ENCODE measurements at places on chromosomes 7 and 10.

DNA sequence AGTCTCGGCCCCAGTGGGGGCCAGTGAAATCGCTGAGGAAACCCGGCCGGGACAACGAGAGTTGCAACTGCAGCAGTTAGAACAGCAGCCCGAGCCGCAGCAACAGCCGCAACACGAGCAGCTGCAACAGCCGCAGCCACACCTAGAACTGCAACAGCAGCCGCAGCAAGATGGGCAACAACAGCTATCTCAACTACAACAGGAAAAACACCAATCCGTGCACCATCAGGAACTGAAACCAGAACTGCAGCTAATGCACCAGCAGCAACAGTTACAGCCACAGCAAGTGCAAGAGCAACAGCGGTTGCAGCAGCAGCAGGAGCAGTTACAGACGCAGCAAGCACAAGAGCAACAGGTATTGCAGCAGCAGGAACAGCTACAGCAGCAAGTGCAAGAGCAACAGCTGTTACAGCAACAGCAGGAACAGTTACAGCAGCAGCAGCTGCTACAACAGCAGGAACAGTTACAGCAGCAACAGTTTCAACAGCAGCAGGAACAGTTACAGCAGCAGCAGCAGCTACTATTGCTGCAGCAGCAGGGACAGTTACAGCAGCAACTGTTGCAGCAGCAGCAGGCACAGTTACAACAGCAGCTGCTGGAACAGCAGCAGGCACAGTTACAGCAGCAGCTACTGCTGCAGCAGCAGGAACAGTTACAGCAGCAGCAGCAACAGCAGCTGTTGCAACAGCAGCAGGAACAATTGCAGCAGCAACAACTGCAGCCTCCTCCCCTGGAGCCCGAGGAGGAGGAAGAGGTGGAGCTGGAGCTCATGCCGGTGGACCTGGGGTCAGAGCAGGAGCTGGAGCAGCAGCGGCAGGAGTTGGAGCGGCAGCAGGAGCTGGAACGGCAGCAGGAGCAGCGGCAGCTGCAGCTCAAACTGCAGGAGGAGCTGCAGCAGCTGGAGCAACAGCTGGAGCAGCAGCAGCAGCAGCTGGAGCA, 6.1 kb downstream of the ZNF853 start:
- DNase-seq, result no peak

DNA sequence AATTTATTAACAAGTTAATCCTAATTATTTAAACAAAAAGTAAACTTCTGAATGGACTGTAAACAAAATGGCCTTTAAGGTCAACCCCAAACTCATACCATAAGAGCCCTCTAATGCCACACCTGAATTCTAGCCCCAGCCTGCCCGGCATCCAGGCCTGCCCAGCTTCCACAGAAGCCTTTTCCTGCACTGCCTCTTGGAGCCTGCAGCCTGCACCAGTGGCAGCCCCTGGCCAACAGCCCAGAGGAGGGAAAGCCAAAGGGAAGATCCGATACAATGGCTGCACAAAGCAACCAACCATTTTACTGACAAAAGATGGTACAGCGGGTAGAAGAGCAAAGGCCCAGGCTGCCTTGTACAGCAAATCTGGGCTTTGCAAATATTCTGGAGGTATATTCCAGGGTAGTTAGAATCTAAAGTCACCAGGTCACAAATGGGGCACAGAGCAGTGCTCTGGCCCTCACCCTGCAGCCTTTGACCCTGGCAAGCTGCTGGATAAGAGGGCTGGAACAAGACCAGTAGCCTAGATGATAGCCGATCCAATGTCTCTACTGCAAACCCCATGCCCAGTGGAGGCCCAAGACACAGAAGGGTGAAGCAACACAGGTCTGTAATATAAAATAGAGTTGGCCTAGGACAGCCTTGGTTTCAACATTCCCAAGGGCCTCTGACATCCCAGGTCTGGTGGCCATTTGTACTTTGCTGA, 12.5 kb upstream of the CH25H start:
- no peak for DNase-seq

DNA sequence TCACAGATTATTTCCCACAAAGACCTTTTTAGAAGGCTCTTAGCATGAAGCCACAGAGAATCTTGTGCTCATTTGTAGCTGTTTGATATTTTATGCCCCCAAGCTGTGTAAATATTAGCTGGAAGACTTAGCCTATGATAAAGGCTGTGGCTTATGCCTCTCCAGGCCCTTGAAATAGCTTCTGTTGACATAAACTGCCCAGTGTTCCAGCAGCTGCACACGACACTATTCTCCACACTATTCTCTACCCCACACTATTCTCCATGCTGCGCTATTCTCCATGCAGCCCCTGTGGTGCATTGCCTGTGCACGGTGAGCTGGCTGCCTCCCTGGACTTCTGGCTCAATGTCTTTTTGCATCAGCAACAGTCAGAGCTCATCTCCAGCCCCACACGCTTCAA, 13.1 kb downstream of the DDC start:
- DNase-seq, result no peak

GRCh38 chr10:8614054-8614565, 559.6 kb downstream of the GATA3 start:
- no peak for DNase-seq

DNA sequence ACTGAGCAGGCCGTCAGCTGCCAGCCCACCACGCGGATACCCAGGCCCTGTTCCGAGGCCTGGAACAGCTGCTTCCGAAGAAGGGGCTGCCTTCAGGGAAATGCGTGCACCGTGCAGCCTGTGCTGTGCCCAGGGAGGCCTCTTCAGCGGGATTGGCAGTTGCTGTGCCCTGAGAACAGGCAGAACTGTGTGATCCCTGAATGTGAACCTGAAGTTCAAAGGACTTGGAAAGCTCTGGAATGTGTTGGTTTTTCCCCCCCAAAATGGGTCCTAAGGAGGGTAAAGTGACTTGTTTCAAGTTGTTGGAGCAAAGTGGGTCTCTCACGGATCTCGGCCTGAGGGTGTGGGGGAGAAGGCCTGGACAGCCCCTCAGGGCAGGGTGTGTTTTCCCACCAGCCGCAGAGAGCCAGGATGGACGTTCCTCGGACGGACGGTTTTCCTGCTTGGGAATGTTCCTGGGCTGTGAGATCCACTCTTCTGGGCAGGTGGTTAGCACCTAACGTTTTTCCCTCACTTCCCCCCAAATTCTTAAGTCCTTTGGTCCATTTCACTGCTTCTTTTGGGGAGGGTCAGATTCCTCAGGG, 2.1 kb downstream of the SPRN start:
- DNase-seq, result no peak

DNA sequence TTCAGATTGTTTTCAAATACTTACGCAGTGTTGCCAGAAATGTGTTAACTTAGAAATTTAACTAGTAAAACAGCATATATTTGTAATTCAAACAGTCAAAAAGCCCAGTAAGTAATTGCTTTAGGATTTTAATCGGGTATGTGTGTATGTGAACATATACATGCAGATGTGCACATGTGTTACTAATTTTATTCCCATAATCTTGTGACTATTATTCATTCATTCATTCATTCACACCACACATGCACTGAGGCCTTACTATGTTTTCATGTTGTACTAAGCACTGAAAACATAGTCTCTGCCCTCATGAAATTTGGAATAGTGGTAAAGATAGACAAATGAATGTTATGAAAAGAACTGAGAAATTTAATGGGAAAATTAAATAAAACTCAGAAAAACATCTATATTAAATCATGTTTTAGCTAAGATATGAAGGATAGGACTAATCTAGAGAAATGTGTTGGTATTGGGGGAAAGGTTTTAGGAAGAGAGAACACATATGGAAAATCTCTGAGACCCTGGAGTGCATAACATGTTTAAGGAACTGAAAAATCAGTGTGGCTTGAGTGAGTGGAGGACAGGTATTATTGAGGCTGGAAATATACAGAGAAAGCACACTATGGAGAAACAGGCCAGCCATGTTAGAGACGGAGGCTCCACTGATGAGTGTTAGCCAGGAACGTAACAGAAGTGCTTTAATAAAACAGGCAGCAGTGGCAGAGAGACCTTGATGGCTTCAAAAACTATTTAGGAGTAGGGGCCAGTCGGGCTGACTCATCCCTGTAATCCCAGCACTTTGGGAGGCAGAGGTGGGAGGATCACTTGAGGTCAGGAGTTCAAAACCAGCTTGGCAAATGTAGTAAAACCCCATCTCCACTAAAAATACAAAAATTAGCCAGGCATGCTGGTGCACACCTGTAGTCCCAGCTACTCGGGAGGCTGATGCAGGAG, 80.3 kb downstream of the HDAC9 start:
- no peak for DNase-seq

DNA sequence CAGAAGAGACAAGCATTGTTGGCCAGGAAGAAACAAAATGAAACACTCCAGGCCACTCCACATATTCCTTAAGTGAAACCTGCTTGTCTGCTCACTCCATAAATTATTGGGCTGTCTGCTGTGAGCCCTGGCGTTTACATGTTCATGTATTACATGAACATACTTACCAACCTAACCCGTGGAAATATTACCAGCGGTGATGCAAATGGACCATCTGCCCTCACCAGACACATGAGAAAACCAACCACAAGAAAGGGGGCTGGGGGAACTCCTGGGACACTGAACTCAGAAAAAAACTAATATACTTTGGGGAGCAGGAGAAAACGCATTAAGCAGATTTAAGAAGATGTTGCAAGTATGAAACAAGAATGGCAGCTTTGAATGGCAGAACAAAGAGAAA, 731.2 kb upstream of the IGFBP3 start:
- DNase-seq, result no peak

Data from activated CD4-positive, alpha-beta T cell treated with anti-CD3 and anti-CD28 coated beads for 24 hours (primary cell).